ENCODE measurements at places on chromosomes 6 and 20.

GRCh38 chr6:125104425-125104824 lies 49.1 kb upstream of the TPD52L1 start:
- peak; percentile 40 for DNase-seq

GRCh38 chr6:157221049-157221816 lies 102.1 kb downstream of the TMEM242 start:
- peak; percentile 86 for DNase-seq

DNA sequence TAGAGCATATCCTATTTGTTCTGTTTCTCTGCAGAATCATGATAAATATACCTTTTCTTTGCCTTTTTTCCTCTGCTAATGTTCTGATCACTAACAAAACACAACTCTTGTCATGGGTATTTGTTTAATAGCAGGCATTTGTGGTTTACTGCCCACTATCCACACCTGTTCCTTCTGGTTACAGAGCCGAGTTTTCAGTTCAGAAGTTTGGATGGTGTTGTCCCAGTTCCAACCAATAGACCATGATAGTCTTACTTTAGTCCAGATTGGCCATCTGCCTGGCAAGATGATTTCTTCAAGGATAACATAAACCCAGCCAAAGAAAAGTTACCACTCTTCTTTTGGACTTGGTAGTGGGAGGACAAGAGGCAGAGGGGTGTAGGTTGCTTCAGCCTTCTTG lies 211.2 kb downstream of the TFAP2A start:
- DNase-seq = no peak

- no peak for DNase-seq
Measured at GRCh38 chr6:100304575-100304974, 160.1 kb downstream of the SIM1 start.

- DNase-seq = no peak
Measured at GRCh38 chr6:50381099-50381415, 331.3 kb upstream of the DEFB112 start.

GRCh38 chr6:87237804-87238203 lies 82.4 kb downstream of the ZNF292 start:
- peak; percentile 55 for DNase-seq

DNA sequence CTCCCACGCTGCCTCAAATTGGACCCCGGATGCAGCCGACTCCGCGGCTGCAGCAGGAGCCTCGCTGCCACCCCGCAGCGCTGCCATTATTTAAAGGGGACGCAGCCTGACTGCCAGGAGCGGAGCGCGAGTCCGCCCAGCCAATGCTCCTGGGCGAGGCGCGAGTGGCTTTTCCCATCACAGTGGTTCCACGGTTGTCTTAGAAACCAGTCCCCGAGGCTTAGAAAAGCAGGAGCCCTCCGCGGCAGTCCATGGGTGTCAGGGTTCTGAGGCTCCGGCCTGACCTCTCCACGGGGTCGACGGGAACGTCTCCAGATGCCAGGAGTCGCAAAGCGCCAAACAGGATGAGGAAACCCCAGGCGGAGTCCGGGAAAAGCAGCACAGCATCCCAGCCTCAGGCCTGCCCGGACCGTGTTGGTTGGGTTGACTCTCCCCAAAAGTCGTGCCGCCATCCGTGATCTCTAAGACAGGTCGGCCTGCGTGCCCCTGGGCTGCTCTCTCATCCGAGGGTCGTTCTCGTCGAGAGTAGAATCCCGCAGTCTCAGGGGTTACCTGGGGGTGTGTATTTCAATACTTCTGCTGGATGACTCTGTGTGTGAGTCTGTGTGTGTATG lies 975.8 kb upstream of the DEFB115 start:
- no peak for DNase-seq

- no peak for DNase-seq
Measured at GRCh38 chr6:24867104-24867703, 68.5 kb upstream of the ARMH2 start.

DNA sequence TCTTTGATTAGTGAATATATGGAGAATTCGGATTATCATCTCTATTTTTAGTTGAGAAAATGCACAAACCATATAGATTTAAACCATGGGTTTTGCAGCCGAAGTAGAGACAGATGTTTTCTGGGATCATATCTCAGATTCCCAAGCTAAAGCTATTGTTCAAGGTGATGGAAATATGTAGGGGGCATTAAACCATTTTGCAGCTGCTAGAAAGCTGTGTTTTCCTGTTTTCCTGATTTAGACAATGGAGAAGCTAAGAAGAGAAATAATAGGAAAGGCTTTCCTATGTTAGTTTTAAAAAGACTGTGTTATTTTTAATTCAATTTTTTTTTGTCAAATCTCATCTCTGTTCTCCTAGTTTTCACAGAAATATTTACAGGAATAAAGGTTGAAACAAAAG lies 6.2 kb downstream of the CD93 start:
- no peak for DNase-seq

DNA sequence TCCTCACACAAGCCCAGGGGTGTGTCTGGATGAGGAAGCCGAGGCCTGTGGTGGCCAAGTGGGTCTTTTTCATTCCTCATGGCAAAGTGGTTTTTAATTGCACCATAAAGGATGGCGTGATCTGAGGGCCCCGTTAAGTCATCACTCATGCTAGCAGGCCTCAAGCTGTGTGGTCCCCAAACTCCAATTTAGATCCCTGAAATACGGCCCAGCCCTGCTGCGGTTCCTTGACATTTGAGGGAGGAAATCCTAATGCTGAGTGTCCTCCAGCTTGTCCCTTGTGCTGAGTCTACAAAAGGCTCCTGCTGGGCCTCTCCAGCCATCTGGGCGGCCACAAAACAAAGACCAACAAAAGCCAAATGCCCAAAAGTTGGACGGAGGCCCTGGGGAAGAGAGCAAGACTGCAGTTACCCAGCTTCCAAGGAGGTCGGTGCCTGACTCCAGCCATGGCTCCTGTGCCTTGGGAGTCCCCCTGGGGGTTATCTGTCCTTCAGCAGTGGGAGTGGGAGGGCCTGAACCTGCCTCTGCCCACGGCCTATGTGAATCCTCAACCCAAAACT lies 162.3 kb upstream of the PDE10A start:
- no peak for DNase-seq

- DNase-seq = no peak
Measured at GRCh38 chr6:86511962-86512361, 425.4 kb upstream of the HTR1E start.

GRCh38 chr6:52726193-52726542 lies 37.1 kb downstream of the GSTA2 start:
- no peak for DNase-seq

DNA sequence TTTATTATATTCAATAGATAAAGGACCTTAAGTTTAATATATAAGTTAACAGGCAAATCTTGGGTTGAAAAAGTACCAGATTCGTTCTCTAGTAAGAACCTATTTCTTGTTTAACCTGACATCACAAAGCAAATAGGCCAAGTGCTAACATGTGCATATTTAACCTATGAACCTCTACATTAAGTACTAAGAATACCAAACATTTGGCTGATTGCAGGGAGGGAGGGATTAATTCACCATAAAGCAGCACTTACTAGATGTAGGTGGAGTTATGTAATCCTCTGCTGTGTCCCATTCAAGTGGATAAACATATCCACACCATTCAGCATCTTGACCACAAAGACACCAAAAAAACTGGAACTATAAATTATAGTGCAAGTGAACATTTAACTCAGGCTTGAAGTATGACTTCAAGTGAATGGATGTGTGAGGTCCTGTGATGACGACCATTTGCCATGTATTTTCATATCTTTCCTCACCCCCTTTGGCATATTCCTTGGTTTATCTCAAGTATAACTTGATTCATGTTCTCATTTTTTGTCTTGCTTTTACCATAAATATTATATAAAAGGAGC lies 10.2 kb downstream of the STX11 start:
- DNase-seq = no peak

- peak; percentile 96 for DNase-seq
Measured at GRCh38 chr6:52503851-52504781, 72.7 kb downstream of the TRAM2 start.

- DNase-seq = no peak
Measured at GRCh38 chr6:1709234-1709641, 99.5 kb downstream of the FOXC1 start.

- DNase-seq = no peak
Measured at GRCh38 chr6:6975459-6976111, 132.2 kb upstream of the RREB1 start.

DNA sequence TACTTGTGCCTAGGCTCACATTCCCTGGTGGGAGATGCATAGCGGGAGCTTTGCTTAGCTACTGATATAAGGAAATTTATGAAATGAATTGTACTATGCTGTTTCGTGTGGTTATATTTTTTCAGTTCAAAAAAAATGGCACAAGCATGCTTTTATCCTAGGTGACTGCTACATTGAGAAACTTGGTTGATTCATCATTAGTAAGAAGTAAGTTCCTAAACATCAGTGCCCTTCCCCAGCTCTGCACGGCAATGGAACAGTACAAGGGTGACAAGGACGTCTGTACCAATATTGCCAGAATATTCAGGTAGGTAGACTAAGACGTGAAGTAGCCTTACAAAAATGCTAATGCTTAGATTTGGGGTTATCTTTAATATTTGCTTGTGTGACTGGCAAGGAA lies 79.7 kb downstream of the ARMC2 start:
- peak; percentile 36 for DNase-seq

Data from ELR (cell line).